AG10803 (cell line): ENCODE measurements at places on chromosomes 3 and 15.
A peak's percentile ranks its signal among the peaks of the same experiment; 100 is the strongest.

DNA sequence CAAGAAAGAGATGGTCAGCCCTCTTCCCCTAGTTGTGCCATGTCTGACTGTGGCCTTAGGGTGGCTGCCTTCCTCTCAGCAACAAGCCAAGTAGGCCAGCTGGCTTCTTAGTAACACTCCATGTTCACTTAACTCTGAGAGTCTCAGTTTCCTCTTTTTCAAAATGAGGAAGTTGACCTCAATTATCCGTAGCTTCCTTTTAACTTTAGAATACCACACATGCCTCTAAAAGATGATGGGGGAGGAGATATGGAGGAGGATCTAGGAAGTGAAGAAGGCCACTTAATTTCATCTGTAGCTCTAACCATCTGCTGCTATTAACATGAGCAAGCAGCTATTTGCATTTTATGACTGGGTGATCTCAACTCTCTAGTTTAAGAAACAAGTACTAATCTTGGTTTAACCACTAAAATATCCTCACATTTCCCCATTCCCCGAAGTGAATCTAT lies 32.9 kb downstream of the CD200R1L start:
- DNase-seq, result peak; percentile 78

GRCh38 chr3:141076797-141077571 lies 25.8 kb downstream of the SPSB4 start:
- DNase-seq, result peak; percentile 25

DNA sequence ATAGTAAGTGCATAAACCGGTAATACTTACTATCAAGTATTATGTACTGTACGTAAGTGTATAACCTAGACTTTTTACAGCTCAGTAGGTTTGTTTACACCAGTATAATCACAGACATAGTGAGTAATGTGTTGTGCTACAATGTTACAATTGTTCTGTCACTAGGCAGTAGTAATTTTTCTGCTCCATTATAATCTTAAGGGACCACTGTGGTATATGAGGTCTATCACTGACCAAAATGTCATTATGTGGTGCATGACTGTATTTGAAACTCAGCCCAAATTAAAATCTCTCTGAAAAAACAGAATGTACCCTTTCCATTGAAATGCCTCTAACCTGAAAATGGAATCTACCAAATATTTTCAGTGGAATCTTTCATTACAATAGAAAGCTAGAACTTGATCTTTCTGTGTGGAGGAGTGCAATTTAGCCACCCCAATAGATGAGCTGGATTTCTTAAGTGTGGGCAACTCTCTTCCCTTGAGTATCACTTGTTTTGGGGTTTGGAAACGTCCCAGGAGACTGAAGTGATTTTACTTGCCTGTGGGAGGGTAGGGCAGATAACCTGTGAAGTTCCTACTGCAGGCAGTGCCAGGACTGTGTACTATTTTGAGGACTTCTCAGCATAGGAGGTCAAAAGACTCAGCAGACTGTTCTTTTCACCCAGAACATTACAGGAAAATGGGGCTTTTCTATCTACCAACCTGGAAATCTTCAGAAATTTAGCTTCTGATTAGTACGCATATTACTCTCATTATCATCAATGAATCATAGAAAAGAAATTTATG lies 50.9 kb downstream of the FAM98B start:
- DNase-seq, result no peak

DNA sequence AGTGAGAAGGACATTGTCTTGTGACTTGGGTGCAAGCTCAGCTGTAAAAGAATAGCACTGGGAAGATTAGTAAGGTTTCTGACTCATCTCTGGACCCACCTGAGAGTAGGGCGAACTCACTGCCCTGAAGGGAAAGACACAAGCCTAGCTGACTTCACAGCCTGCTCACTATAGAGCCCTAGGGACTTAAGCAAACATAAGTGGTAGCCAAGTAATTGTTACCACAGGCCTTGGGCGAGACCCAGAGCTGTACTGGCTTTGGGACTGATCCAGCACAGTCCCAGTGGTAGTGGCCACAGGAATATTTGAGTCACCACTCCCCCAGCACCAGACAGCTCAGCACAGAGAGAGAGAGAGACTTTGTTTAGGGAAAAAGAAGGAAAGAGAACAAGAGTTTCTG lies 429.9 kb downstream of the TBL1XR1 start:
- peak; percentile 60 for DNase-seq

DNA sequence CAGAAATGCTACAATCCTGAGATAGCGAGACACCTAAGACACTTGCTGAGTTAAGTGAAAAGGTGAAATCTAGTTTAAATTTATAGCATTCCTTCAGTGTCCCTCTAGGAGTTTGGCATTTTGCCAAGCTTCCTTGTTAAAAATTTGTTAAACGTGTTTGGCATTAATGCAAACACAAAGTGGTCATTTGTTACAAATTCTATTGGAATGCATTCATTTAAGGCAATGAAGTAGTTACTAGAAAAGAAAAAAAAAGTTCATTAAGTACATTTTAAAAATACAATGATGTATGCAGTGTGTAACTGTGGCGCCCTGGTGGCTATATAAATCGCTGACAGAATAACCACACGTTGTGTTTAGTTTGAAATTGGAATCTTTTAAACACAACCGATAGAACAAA lies 31.3 kb upstream of the WNT5A start:
- peak; percentile 36 for DNase-seq

DNA sequence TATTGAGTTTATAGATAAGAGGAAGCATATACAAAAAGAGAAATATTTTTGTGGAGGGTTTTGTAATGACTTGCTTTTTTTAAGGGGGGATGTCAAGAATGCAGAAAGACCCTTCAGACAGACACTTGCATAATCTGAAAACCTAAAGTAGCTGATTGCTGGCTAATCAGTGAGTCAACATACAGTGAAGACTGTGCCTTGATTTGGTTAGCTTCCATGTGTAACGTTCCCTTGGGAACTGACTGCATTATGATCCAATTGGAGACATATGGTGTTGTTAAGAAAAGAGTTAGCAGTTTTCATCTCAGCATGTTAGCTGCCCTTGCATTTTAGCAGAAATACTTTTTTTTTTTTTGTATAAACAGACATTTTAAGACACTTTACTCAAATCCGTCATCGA lies 483.2 kb downstream of the RBMS3 start:
- peak; percentile 89 for DNase-seq

GRCh38 chr3:46365737-46366524 lies 4.8 kb upstream of the CCR5 start:
- DNase-seq, result no peak

DNA sequence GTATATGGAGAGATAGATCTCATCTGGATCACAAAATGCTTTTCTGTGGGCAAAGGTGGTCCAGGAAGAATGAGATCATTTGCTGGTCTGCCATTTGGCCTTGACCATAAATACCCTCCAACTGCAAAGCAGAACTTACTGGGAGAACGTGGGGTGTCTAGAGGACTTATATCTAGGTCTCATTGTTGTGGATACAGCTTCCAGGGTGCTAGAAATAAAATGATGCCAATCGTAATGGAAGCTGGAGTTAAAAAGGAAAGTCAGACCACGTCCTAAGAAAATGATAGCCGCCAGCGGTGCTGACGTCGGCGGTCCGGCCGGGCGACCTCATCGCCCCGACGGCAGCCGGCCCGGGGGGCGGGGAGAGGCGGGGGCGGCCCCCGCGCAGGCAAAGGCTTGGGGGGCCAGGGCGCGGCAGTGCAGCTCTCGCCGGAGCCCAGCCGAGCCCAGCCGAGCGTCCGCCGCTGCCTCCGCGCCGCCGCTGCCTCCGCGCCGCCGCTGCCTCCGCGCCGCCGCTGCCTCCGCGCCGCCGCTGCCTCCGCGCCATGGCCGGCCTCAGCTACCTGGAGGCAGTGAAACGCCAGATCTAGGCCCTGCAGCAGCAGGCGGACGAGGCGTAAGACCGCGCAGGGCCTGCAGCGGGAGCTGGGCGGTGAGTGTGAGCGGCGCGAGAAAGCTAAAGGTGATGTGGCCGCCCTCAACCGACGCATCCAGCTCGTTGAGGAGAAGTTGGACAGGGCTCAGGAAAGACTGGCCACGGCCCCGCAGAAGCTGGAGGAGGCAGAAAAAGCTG lies 89.5 kb downstream of the EOMES start:
- peak; percentile 59 for DNase-seq

DNA sequence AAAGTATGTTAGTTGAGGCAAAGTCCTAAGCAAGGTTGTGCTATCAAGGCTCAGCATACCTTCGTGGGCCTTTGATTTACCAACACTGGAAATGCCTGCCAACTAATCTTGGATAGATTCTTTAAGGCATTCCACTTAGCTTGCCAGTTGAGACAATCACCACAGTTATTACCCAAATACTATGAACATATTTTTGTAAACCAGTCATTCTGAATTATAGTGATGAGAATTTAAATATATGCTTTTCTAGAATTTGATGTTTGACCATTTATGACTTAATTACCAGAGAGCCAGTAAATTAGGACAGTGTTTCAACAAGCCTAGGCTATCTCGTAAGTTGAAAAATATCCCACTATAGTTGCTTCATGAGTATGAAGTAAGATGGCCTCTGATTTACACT lies 15.5 kb downstream of the TRIM59 start:
- peak; percentile 86 for DNase-seq

DNA sequence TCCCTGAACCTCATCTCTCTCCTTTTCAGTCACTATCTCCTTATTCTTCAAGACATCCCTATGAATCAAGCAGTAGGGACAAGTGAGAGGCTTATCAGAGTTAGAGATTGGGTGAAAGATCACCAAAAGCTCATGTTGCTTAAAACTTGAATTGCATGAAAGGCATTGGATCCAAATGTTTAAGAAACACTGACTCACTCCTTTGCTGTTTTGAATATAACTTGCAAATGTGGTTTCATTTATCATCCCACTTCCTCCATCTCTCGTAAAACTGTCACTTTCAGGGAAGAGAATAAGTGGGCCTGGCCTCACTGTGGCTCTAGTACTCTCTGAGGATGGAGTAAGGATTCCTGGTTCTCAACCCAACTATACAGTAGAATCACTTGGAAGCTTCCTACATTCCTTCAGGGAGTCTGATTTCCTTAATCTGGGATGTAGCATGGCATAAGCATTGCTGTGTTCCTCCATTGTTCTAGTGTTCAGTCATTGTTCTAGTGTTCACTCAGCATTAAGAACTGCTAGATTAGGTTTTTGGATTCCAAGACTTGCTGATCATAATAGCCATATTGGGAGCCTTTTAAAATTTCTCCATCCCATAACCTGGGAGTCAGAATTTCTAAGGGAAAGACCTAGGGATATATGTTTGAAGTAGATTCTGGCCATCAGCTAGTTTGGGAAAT lies 171.8 kb downstream of the TMEM108 start:
- DNase-seq, result peak; percentile 51

DNA sequence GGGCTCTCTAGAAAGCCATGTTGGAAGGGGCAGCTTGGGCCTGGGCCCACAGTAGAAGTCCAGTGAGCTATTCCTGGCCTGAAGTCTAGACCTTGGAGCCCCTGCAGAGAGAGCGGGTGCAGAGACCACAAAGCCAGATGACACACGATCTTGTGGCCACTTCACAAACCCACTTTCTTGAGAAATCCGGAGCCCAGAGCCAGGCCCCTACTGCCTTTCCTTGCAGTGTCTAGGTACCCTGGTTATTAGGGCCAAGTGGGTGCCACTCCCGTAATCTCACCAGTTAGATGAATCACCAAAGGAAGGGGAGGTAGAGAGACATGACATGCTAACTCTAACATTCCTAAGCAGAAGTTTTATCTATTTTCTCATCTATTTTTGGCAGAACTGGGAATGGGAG lies 72.5 kb upstream of the ADAMTSL3 start:
- DNase-seq, result no peak

DNA sequence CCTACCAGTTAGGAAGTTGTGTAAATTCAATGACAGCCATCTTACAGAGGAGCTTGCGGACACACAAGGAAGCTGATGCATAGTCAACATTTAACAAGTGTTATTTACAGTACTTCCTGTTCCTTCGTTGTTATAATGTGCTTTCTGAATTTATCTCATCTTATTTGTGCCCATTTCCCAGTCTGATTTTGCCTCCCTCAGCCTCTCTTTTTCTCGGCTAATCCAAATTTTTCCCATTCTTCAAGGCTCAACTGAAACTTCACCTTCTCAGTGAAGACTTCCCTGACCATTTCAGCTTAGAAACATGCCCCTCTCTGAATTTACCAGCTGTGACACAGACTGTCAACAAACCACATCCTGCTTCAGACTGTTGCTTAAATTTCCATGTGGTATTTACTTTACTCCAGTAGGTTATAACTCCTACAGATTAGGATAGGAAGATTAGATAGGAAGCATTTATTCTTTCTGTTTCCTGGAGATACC lies 55.7 kb upstream of the CP start:
- peak; percentile 80 for DNase-seq

DNA sequence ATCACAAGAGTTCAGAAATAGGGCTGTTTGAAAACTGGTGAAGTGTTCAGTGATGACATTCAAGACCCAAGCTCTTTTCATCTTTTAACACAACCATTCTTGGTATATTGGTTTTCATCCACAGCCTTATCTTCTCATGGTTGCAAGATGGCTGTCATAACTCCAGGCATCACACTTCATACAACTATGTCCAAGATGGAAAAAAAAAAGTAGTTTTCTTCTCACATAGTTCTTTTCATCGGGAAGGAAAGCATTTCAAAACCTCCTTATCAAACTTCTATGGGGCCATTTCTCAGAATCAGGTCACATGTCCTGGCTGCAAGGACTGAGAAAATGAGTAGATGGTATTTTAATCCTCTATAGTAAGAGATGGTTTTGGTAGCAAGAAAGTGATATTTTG lies 21.1 kb upstream of the MFSD1 start:
- no peak for DNase-seq

DNA sequence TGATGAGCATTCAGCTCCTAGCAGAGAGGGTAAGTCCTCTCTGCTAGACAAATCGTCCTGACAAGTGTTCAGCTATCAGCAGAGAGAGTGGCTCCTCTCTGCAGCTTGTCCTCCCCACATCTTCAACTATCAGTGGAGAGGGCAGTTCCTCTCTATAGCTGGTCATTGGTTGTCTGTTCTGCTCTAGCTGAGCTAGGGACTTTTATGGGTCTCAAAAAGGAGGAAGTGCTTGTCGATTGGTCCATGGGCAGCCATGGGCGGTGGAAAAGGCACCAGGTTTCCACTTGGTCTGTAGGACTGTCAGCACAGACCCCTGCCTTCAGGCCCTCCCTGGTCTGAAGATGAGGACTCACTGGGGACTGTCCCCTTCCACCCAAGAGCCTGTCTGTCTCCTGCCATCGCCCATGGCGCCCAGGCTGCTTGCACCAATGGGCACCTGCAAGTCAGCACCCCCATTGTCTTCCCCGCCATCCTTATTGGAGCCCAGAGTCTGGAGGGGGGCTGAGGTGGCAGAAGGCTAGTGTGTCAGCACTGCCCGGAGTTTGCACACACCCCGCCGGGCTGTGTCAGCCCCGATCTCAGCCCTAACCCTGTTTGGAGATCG lies 264.7 kb downstream of the ZBBX start:
- DNase-seq, result no peak
